ENCODE measurements at places on chromosomes 12 and 14.

GRCh38 chr12:119206348-119207062 lies 27.8 kb downstream of the HSPB8 start:
- no peak for DNase-seq

DNA sequence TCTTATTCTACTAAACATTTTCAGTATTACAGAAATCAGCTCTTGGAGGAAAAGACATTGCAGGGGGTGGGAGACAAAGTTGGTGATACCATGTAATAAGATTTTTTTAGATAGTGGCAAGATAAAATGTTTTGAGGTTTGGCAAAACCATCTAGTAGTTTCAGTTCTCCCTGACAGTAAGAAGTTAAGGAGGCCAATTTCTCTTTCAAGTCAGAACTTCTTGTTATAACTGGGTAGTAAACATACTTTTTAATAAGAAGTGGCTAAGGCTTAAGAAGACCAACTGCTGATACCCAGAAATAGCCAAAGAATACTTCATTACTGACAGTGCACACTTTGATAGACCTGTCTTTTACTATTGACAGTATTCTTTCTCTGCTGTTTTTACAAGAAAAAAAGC lies 452.3 kb downstream of the DIO2 start:
- no peak for DNase-seq

GRCh38 chr14:82153689-82154088 lies 620.0 kb upstream of the SEL1L start:
- DNase-seq, result no peak

DNA sequence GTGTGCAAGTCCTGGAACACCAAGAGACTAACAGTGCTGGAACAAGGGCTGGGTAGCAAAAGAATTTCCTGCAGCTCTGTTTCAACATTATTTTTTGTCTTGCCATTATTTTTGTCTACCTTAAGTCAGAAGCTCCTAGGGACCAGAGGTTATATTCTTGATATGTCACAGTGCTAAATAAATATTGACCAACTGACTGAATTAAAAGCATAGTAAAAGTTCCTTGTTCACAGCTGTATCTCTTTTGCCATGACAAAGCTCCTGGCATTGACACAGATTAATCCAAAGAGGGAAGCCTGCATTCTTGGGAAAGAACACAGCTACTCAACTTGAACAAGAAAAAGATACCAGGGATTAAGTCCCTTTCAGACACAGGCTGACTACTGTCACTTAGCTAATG lies 136.5 kb downstream of the SPTSSA start:
- DNase-seq, result no peak

DNA sequence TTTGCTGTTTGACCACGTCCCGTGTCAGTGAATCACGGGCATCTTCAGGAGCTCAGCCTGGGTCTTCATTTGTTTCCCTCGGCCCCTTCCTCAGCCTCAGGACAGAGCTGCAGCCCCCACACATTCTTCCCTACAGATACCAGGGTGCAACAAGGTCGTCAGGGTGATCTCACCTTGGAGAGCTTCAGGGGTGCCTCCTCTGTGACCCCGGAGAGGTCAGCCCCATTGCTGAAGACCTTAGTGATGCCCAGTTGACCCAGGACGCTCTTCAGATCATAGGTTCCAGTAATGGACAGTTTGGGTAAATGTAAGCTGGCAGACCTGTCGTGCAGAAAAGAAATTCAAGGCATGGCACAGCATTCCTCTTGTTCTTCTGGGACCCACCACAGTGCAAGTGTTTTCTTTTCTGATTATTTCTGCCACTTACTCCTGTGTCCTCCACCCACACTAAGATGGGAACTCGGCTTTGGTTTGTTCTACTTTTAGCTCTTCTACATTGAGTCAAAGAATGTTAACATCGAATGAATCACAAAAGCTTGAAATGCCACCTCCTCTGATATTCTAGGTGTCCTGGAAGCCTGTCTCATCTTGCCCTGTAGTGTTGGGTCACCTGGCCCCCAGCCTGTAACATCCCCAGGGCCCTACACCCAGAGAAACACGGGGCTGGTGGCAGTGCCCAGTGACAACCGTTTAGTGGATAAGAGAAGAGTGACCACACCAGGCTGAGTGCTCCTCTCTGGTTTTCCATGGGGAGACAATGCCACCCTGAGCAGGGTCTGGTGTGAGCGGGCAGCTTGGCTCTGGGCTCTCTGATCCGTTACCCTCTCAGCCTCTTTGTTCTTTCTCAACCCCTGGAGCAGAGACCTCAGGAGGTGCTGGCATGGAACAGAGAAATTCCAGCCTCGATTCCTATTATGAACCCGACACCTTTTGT lies 8.8 kb downstream of the SERPINA1 start:
- no peak for DNase-seq

DNA sequence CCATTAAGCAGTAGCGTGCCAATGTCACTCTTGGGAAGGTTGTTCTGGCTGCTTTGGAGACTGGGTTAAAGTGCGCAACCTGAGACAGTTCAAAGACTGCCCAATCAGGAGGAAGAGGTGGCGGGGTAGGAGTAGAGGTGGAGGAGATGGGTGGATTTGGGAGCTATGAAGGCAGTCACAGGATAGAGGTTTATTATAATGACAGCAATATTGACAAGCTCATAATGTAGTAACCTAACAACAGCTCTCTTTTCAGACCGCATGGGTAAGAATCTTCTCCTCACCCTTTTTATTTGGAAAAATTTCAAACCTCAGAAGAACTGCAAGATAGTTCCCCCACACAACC lies 5.3 kb upstream of the PSMD9 start:
- DNase-seq, result no peak

- DNase-seq, result no peak
These were observed 17.7 kb downstream of the C12orf71 start for GRCh38 chr12:27064397-27065342.

DNA sequence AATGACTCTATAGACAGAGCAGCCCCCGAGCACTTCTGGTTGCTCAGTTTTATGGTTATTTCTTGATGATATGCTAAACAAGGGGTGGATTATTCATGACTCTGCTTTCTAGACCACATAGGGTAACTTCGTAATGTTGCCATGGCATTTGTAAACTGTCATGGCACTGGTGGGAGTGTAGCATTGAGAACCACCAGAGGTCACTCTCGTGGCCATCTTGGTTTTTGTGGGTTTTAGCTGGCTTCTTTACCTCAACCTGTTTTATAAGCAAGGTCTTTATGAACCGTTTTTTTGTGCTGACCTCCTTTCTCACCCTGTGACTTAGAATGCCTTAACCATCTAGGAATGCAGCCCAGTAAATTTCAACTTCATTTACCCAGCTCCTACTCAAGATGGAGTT lies 1036.2 kb upstream of the FLRT2 start:
- DNase-seq, result no peak

DNA sequence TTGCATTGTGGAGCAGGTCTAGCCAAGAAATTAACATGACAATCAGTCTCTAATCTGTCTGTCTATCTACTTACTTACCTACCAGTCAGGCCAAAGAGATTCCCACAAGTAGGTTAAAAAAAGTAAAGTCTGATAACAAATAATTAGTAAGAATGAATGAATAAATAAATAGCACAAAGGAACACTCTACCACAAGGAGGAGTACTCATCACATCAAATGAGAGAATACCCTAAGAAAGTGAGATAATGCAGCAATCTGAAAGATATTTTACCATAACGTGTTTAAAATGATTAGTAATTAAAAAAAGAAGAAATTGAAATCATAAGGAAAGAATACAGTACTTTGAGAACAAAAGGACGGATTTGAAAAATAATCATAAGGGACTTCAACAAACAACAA lies 187.2 kb downstream of the SYNE2 start:
- DNase-seq, result no peak

GRCh38 chr12:13156277-13156676 lies 40.2 kb upstream of the EMP1 start:
- DNase-seq, result no peak

- peak; percentile 40 for DNase-seq
These were observed 4.2 kb downstream of the TESPA1 start for GRCh38 chr12:54980341-54980740.

DNA sequence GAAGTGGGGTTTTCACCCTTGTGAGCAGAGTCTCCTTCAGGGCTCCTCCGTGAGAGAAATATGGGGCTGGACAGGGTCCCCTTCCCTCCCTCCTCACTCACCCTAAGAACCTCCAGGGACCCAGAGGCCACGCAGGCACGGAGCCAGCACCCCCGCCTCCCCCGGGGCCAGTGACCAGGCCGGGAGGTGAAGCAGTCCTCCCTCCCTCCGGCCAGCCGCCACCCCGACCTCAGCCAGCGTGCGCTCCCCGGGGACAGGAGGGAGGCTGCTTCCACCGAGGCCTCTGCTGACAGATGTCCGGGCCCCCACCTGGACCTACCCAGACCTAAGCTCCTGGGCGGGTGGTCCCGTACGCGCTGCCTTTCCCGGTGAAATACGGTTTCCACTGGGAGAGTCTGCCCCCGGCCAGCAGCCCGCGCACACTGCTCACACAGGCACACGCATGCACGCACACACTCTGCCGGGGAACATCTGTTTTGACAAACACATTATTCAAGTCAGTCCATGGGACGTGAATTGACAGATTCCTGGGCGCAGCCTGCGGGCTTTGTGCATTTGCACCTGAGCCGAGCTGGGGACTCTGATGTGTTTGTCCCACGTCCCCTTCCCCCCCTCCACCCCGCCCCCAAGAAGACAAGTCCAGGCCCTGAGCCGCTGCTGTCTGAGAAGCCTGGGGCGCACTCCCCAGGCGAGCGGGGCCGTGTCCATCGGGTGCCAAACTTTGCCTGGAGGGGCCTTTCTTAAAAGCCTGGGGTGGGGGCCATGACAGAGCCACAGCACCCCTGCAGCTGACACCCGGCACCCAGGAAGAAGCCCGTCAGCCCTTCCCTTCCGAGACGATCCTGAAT lies 725 bp downstream of the RIMBP2 start:
- DNase-seq, result no peak

DNA sequence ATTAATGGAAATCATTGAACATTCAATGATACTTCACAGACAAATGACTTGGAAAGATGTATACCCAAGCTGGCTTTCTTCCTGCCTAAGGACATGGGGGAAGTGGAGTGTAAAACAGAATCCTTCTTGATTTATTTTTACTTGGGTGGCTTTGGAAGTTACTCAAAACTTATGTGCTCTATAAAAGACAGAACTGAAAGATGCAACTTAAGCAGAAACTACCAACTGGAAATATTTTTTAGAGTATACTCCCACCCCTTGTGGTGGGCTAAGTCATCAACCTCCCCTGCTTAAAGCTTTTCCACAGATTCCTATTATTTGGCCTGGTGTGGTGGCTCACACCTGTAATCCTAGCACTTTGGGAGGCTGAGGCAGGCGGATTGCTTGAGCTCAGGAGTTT lies 126.0 kb upstream of the ATP2B1 start:
- no peak for DNase-seq

DNA sequence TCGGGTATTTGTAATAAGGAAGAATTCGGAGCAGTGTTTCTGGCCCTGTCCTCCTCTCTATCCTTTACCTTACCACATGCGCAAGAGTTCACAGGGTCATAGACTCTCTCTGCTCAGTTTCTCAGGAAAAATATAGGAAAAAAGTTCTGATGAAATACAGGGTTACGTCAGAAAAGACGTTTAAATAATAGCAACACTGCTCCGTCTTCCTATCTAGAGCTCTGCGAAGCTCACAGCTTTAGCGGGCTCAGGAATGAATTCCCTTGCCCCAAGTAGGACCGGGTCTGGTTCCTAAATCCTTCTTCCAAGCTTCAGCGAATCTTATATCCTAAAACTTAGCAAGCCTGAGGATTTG lies 365 bp downstream of the CCDC59 start:
- DNase-seq, result no peak

GRCh38 chr12:54004063-54004840 lies 4.3 kb downstream of the HOXC9 start:
- DNase-seq, result no peak

DNA sequence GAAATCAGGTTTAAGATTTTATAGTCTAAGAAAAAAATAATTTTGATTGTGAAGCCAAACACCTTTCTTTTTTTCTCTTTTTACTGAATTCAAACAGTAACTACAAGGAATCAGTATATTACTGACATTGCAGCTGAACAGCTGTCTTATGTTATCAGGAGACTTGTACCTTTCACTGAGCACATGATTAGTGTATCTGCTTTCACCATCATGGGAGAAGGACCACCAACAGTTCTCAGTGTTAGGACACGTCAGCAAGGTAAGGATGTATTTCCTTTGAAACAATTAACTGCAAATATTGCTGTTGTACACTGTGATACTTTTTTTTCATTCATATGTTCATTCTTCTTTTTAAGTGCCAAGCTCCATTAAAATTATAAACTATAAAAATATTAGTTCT lies 50.8 kb downstream of the PTPRQ start:
- DNase-seq, result no peak

DNA sequence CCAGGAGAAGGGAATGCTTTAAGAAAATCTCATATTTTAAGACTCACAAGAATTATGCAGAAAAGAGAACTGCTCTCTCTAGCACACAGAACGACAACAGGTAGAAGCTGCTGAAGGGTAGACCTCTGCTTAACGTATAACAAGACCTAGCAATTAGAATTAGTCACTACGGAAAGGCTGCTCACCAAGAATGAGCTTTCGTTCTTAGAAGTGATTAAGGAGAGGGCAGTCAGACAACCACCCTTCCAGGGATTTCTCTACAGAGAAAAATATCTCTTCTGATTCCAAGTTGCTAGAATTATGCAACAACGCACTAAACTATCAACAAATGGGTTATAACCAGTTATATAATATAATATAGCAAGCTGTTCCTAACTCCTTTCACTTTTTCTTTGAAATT lies 18.6 kb downstream of the LRIG3 start:
- no peak for DNase-seq

All from CD4-positive, alpha-beta T cell treated with Interleukin-6 at 100 ng/mL for 8 hours (primary cell).